ENCODE measurements at places on chromosomes 13 and 19. TPM values are rescaled to one million over a fixed set of nuclear protein-coding genes. Genes with fewer than 3 reads are reported as not detected.

The GRK1 gene
- not detected for total RNA-seq

The RCBTB1 gene
- 24.7 TPM for total RNA-seq

The TMEM150B gene
- not detected for total RNA-seq

The SULT2B1 gene
- not detected for total RNA-seq

The DMPK gene
- 35.0 TPM for total RNA-seq

The UPK1A gene
- total RNA-seq, result not detected

The HPN gene
- not detected for total RNA-seq

The CTXN1 gene
- 9.5 TPM for total RNA-seq

The WDR87 gene
- not detected for total RNA-seq

The VAV1 gene
- not detected for total RNA-seq

The ZNF350 gene
- 8.3 TPM for total RNA-seq

The ZFP36 gene
- 1.2 TPM for total RNA-seq
